ENCODE measurements at places on chromosomes 2 and 18. TPM values are rescaled to one million over a fixed set of nuclear protein-coding genes. Genes with fewer than 3 reads are reported as not detected.

Gene FOXI3
- 0.78 TPM for polyA plus RNA-seq

Gene MREG
- polyA plus RNA-seq: 14.1 TPM

Gene RBM44
- 0.02 TPM for polyA plus RNA-seq

Gene IL1B
- polyA plus RNA-seq: 161 TPM

Gene DNAH6
- polyA plus RNA-seq: 0.03 TPM

Gene IL1F10
- 0.09 TPM for polyA plus RNA-seq

Gene ACVR1C
- 0.09 TPM for polyA plus RNA-seq

Gene WNT6
- not detected for polyA plus RNA-seq

Gene C1QL2
- not detected for polyA plus RNA-seq

Gene KIAA2012
- polyA plus RNA-seq: not detected

Gene CDCA7
- polyA plus RNA-seq: 34.4 TPM
